Stromal cell of bone marrow (primary cell): ENCODE measurements at places on chromosomes 4 and X.
A peak's percentile ranks its signal among the peaks of the same experiment; 100 is the strongest.

- peak; percentile 3 for DNase-seq
Observed at GRCh38 chrX:137194164-137194563, 160.4 kb upstream of the GPR101 start.

DNA sequence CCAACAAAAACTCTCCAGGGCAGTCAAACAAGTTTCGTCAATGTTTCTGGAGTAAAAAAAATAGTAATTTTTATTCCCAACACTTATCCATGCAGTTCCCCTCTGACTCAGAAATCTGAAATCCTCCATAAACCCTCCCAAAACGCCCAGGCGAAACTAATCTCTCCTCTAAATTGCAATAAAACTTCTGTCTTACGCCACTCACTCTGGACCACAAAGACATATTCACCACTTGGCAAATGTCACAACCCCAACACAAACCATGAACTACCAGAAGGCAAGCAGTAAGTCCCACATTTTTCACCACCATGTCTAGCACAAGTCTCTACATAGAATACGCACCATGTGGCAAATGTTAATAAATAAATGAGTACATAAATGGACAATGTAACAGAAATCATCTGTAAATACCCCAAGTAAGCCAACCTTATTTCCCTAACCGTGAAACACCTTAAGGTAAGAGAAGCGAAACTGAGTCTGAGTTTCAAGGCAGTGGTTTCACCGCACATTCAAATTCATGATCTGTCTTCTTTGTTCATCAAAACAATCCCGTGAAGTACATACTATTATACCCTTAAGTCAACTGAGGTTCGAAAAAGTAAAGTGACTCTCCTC is 1.6 kb downstream of the PAPSS1 start:
- DNase-seq: peak; percentile 76

- DNase-seq: no peak
Observed at GRCh38 chr4:92992758-92993157, 689.0 kb downstream of the GRID2 start.

DNA sequence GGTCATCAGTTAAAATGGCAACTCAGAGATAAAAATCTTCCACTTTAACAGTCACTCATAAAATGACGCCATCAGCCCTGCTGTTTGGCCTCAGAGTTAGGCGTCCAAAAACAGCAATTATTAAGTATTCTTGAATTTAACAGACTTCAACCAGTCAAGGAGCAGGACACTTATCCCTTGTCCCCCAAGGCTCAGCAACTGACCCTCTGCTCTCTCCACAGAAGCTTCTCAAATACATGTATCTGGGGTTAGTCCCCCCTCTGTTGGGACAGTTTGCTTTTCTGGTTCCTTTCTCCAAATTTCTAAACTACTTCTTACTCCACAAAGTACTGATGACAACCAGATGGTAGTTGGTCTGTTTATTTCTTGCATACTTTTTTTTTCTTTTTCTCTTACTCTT is 54.4 kb downstream of the SOD3 start:
- peak; percentile 27 for DNase-seq

DNA sequence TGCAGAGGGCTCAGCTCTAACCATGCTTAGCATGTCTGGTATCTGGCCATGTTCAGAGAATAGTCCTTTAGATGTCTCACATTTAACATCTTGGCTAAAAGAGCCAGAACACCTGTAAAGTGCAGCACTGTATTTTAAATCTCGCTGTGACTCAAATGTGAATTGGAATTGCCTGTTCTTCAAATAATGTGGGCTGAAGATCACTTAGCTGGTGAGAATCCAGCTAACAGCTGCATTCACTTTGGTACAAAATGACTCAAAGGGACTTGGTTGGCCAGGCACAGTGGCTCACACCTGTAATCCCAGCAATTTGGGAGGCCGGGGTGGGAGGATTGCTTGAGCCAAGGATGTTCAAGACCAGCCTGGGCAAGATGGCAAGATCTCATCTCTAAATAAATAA is 63.5 kb upstream of the PLAC8 start:
- no peak for DNase-seq

GRCh38 chr4:87608229-87608628 is at the start of gene DSPP:
DSPP (plus strand) TSS chr4:87608529; CDS start chr4:87610909, 2,380 bp downstream.
- no peak for DNase-seq
